Stimulated activated CD4-positive, alpha-beta T cell treated with anti-CD3 and anti-CD28 coated beads, Interleukin-4, amount 100 ng/mL, for 48 hours (primary cell): ENCODE measurements at places on chromosomes 2 and 18.

DNA sequence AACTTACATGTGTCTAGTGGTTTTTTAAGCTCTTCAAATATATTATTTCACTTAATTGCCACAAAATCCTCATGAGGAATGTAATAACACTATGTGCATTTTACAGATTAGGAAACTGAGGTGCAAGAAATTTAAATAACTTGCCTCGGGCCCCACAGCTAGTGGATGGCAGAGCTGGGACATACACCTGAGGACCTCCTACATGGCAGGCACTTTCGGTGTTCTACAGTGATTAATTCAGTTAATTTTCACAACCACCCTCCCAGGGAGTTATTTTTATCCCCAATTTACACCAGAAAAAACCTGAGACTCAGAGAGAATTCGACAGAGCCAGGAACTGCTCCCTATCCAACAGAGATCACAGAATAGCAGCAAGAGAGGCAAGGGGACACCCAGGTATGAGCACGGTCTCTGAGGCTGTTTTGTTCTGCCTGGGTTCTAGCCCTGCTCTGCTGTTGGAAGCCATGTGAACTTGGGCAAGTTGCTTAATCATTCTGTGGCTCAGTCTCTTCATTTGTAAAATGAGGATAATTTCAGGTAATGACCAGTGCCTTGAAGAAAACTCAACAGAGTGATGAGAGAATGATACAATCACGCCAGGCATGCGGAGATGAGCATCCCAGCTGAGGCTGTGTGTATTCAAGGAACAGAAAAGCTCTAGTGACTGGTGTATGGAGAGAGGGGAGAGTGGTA is 82.3 kb downstream of the MYCN start:
- no peak for DNase-seq

DNA sequence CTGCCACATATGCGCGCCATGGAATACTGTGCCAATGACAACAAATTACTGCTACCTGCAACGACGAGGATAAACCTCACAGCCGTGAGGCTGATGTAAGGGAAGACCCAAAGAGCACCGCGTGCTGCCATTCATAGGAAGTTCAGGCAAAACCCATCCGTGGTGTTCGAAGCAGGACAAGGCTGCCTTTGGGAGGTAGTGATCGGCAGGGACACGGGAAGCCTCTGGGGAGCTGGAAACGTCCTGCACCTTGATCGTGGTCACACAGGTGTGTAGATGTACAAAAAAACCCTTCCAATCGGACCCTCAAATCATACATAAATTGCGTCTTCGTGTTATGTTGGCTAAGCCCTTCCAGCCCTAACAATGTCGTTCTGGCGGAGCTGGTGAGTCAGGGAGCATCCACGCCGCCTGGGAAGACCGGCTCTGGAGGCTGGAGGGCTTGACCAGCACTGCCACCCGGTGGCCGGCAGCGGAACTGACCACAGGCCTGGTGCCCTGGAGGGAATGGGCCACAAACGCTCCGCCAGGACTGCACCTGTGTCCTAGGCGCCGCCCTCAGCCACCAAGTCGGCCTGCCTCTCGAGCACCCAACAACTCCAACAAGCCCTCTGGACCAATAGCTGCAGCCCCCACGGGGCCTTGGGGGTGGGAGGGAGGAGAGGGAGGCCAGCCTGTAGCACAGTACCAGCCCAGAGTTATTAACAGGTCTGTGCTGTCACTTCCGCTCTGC is 4.1 kb upstream of the NEURL3 start:
- DNase-seq = peak; percentile 65

DNA sequence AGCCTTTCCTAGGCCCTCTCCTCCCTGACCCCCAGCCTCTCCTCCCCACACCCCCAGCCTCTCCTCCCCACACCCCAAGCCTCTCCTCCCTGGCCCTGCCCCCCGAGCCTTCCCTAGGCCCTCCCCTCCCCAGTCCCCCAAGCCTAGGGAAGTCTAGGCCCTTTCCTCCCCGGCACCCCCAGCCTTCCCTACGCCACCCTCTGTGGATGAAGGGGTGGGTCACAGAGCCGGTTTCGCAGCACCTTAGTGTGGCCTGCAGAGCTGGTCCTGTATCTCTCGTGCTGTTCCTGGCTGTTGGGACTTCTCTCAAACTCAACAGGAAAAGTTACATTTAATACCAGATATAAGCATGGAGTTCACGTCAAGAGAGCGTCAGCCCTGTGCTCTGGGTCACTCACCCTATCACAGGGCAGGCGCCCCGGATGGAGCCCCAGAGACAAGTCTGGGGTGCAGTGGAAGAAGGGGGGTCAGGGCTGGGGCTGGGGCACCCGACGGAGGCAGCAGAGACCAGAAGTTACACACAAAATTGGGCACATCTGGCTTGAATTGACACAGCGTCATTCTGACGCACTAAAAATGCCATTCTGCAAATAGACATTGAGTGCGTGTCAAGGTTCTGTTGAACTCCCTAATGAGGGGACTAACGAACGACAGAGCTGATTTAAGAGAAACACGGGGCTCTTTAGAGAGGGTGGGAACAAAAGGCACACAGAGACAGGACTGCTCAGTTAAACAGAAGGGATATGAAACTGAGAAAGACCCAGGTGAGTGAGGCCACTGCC is 24.0 kb downstream of the KCNIP3 start:
- no peak for DNase-seq

- DNase-seq = no peak
Measured at GRCh38 chr2:97907369-97908100, 88.2 kb downstream of the TMEM131 start.

GRCh38 chr2:174780856-174781255 is 16.6 kb upstream of the CHRNA1 start:
- no peak for DNase-seq

DNA sequence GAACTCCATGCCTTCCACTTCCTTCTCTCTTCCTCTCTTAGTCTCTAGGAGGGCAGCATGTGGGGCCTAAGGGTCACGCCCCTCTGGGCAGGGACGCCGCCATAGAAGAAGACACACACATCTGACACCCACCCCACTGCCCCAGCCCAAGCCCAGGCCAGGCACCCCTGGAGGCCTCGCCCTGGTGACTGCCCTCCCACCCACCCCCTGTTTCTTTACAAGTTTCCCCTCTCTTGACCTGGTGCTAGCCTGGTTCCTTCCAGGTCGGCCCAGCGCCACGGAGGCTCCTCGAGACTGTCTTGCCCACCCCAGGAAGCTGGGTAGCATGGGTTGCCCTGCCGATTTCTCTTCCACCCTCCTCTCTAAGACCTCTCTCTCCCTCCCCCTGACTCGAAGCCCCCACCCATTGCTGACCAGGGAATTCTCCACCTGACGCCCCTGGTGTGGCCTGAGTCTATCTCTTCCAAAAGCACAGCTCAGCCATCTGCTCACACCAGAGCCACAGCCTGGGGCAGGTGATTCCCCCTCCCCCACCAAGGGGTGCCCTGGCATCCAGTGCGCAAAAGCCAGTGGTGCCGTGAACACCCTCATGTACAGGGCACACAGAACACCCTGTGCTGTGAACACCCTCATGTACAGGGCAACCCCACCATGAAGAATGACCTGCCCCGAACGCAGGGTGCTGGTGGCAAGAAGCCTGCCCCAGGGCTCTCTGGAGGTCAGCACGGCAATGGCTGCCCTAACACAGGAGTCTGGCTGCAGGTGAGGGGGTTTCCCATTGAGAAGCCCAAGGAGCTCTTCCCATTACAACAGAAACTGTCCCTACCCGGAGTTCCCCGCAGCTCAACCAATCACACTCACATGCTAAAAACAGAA is 13.5 kb upstream of the SALL3 start:
- no peak for DNase-seq

- no peak for DNase-seq
Measured at GRCh38 chr18:52691841-52692240, 351.8 kb downstream of the DCC start.

GRCh38 chr2:128219891-128220290 is 98.8 kb downstream of the HS6ST1 start:
- no peak for DNase-seq
